SHP77 (cell line): ENCODE measurements at places on chromosomes 13 and 19.

DNA sequence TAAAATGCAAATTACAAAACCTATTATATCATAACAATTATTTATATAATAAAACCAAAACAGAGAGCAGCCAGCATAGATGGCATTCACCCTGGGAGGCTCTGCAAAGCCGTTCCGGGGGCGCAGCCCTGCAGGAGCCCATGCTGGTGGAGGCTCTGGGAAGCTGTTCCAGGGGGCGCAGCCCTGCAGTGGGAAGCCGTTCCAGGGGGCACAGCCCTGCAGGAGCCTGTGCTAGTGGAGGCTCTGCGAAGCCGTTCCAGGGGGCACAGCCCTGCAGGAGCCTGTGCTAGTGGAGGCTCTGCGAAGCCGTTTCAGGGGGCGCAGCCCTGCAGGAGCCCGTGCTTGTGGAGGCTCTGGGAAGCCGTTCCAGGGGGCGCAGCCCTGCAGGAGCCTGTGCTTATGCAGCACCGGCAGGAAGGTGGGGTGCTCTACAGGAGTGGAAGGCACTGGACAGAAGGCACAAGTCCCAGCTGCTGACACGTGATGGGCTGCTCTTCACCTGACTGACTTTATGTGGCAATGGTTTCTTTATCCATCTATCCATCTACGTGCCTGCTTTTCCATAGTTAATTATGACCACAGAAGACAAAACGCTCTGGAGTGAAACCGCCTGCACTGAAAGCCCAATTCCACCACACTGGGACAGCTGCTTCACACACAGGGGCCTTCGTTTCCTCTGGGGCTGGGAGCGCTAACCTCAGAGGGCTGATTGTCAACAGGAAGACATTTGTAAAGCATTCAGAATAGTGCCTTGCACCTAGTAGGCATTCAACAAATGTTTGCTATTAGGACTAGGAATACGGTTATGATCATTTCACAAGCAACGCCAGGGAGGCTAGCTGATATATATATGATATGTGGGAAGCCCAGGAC, 23.7 kb downstream of the PCID2 start:
- DNase-seq, result no peak

- DNase-seq, result no peak
These were observed 246.5 kb downstream of the DCT start for GRCh38 chr13:94232956-94233355.

- no peak for DNase-seq
These were observed 1.9 kb downstream of the ZC3H4 start for GRCh38 chr19:47111682-47112165.

DNA sequence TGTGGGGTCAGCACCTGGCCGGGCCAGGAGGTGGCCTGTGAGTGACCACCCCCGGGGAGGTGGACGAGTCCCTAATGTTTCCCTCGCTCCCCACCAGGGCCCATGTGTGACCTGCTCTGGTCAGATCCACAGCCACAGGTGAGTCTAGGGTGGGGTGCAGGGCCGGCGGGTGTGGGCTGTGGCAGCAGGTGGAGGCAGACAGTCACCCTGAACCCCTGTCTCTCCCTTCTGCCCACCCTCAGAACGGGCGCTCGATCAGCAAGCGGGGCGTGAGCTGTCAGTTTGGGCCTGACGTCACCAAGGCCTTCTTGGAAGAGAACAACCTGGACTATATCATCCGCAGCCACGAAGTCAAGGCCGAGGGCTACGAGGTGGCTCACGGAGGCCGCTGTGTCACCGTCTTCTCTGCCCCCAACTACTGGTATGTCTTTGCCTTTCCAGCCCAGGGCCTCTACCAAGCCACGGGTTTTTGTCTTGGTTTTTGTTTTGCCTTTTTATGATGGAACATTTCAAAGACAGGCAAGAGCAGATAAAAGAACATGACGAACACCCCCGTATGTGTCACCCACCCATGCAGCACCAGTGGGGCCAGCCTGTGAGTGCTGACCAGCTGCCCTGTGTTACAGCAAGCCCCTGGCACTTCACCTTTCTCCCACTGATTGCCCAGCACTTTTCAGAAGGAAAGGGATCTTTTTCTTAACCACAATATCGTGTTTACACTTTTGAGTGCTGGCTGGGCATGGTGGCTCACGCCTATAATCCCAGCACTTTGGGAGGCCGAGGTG, 24.9 kb downstream of the CCDC8 start:
- no peak for DNase-seq

DNA sequence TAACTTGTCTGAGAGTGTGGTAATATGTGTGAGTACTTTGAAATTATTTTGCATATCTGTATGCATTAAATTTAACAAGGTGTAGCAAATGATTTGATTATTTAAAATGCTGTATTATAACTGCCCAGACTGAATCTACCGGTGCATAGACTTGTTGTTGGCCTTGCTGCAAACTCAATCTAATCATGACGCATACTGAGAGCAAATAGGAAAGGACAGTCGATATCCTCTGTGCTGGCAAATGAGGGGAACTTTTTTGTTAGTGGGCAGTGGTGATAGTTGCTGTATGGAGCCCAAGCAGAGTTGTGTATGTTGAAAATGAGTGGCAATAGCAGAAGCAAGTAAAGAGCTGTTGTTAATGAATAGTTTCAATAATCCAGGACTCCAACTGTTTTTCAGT, 127.4 kb downstream of the LMO7 start:
- DNase-seq, result no peak

- no peak for DNase-seq
These were observed 875 bp upstream of the EVI5L start for GRCh38 chr19:7829166-7829520.

DNA sequence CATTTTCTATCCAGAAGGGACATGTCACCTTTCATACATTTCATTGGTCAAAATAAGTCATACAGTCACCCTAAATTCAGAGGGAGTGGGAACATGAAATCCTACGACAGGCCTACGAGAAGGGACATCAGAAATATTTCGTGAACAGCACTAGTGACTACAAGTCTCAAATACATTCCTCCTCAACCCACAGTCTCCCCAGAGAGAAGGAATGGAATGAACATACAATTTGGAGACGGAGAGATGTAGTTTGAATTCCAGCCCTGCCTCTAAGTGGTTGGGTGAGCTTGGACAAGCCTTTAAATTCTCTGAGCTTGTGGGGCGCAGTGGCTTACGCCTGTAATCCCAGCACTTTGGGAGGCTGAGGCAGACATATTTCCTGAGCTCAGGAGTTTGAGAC, 9.9 kb downstream of the SERTM1 start:
- no peak for DNase-seq

DNA sequence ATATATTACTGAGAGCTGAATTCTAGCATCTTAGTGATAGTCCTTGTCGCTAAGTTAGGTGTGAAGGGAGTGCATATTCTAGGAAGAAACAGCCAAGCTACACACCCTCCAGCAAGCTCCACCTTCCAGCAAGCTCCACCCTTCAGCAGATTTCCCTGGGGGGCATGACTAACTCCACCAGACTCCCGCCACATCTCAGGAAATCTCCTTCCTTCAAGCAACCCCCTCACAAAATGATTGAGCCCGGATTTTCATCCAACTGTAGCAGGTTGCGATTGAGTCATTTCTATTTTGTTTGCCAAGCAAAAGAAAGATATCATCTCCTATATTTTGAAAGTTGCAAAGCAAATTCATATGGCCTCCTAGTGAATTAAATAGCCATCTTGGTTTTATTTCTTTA, 162.1 kb upstream of the TMTC4 start:
- DNase-seq, result no peak
